SK-N-DZ (cell line): ENCODE measurements at places on chromosomes 1 and 21.

DNA sequence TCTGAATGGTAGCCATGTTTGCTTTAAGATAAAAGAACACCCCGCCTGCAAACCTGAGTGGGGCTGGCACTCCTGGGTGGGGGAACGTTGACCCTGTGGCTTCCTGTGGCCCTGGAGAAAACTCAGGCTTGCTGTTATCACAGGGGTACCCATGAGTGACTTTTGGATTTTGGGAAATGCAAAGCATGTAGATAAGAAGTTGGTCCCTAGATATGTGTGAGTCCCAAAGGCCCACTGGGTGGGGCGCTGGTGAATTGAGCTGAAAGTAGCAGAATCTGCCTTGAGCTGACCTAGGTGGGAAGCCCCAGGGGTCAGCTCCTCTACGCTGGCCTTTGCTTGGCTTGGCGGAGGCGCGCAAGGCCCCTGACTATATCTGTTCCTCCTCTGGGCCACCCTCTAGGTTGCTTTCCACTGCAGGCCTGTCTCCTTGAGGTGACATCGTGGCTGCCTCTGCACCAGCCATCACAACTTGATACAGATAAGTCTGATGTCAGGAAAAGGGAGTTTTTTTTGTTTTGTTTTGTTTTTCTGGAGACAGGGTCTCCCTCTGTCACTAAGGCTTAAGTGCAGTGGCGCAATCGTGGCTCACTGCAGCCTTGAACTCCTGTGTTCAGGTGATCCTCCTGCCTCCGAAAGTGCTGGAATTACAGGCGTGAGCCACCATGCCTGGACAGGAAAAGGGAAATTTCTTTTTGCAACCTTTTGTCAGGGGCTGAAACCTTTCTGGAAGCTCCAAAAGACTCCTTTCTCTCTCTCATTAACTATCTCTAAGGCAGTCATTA is 72.2 kb downstream of the AGPAT3 start:
- no peak for DNase-seq

- no peak for DNase-seq
These were observed 16.7 kb downstream of the SHISA4 start for GRCh38 chr1:201905234-201905890.

DNA sequence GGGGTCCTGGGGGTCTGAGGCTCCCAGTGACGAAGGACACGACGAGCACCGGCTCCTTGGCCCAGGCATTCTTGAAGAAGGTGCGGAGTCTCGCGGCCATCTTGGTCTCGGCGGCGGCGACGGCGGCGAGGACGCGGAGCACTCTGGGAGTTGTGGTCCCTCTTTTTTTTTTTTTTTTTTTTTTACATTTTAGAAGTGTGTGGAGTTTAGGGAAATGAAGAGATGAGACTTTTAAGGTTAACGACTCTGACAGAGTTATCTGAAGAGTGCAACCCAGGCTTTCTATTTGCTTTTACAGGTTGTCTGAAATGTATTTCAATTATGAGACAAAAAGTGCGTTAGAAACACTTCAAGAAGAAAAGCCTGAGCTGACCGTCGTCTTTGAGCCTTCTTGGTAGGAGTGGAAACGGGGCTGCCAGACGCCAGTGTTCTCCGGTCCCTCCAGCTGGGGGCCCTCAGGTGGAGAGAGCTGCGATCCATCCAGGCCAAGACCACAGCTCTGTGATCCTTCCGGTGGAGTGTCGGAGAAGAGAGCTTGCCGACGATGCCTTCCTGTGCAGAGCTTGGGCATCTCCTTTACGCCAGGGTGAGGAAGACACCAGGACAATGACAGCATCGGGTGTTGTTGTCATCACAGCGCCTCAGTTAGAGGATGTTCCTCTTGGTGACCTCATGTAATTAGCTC is 9.7 kb downstream of the OR2B11 start:
- peak; percentile 81 for DNase-seq

- DNase-seq, result no peak
These were observed 52.0 kb downstream of the SLX9 start for GRCh38 chr21:44991538-44992483.

DNA sequence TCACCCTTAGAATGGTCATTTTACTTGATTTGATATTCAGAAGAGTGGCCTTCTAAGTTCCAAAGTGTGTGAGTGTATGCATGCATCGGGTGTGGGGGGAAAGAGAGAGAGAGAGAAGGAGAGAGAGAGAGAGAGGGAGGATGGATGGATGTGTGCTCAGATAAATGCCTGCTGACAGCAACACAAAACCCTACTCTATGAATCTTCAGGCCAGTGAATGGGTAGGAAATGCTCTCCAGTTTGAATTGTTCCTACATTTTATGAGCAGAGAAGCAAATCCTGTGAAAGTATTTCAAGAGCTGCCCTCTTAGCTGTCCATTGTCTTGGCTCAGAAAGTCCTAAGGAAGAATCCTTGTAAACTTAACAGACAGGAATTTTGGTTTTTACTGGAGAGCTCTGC is 7.4 kb downstream of the JAM2 start:
- no peak for DNase-seq

GRCh38 chr21:25331286-25331685 is 276.0 kb downstream of the MRPL39 start:
- no peak for DNase-seq

GRCh38 chr1:245621589-245621988 is 466.8 kb downstream of the KIF26B start:
- no peak for DNase-seq

- no peak for DNase-seq
These were observed 21.3 kb downstream of the SYDE2 start for GRCh38 chr1:85179522-85179921.

GRCh38 chr1:184329962-184330868 is 56.6 kb upstream of the C1orf21 start:
- no peak for DNase-seq

DNA sequence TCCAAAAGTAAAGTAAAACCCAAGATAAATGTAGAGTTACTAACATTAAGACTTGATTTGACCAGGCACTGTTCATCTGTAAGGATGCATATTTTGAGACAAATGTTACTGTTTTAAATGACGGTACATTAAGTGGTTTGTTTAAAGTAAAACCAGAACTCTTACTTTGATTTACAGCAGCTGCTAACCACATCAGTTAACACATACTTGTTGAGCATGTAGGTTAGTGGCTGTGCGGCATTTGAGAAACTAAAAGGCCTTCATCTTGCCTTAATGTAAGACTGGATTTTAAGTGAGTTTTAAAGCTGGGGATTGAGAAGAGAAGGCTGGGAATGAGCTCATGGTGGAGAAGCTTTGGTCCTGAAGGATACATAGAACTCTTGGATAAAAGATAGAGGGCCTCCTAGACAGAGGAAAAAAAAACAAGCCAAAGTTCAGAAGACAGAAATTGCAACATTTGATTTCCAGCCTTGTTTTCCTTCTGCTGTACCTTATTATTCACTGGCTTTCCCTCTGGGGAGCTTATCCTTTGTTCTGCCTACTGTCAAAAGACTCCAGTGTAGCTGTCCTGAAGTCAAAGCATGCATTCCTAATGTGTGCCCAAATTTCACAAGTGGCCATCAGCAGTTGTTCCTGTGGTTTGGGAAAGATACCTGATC is 66.6 kb downstream of the MTR start:
- DNase-seq, result no peak

DNA sequence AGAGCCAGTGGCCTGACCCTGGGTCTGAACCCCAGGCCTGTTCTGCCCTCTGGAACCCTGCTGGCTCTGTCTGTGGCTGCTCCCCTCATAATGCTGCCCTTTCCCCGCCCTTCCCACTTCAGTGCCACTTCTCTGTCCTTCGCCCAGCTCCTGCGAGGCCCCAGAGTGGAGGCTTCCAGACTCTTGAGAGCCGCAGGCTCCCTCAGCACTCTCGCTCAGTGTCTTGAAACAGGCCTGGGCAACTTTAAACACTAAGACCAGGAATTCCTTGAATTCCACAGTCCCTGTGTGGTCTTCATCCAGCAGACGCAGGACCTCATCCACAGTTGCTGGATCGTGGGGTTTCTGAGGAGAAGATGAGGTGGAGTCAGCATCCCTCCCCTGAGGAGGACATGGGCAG is 3.5 kb downstream of the CRNN start:
- DNase-seq, result no peak

DNA sequence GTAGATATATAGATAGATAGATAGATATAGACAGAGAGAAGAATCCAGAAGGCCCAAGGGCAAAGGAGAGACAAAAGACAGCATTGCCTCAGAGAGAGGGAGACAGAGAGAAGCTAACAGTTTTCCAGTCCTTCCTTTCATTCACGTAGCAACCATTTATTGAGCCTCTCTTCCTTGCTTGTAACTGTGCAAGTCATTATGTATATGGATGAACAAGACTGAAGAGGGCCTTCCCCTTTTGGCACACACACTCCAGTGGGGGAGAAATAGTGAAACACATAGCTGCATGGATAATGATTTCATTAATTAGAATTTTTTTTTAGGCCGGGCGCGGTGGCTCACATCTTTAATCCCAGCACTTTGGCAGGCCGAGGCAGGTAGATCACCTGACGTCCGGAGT is 74.8 kb upstream of the PUM1 start:
- DNase-seq, result no peak

GRCh38 chr1:23704834-23705495 is 13.4 kb downstream of the RPL11 start:
- no peak for DNase-seq

GRCh38 chr1:205810448-205811157 is 2.4 kb downstream of the SLC41A1 start:
- DNase-seq, result peak; percentile 12

DNA sequence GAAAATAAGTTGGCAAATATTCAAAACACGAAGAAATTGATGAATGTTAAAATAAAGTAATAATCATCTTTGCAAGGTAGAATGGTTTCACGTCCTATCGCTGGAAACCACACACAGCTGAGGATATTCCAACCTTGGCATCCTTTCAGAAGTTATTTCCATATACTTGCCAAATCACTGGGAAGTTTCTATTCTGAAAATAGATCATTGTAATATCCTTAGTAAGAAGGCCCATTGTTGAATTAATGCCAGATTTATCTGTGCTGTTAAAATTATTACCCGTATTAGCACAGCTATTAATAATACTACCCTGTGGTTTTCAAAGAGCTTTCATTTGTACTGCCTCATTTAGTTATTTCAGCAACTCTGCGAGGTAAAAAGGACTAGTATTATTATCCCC is 81.1 kb downstream of the OLFM3 start:
- no peak for DNase-seq

DNA sequence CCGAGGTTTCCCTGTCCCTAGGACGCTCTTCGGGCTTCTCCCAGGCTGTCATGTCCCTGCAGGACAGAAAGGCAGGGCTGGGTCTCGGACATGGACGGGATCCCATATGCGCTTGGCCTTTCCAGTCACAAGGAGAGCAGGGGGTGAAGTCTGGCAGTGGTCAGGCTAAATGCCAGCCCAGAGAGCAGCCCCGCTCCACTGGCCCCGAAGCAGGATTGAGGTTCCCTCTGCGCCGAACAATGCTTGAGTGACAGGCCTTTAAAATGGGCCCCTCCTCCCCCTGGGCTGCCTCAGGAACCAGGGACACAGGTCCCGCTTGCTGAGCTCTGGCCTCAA is 12.7 kb downstream of the DRAXIN start:
- no peak for DNase-seq

DNA sequence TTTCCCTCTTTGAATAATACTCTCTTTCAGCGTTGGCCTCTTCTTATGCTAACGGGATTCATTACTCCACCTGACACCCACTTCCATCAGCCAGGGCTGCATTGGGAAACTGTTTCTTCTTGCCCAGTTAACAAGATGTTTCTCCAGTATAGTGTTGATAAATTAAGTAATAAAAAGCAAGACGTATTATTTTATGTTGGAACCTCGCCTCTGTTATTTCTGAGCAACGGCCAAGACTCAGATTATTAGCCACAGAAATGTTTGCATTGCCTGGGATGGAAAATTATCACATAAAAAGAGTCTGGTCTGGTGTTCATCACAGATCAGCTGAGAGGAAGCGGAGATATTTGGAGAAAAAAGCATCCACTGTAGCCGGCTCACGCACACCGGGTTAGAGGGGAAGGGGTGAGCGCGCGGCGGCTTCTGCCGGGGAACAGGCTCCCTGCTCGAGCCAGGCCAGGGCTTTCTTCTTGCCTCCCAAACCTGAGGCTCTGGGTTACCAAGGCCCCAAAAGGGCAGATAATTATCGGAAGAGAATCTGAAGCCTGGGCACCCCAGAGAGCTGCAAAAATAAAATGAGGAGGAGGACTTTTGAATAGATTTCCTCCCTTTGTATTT is 189.5 kb downstream of the PRDM16 start:
- no peak for DNase-seq

- DNase-seq, result no peak
These were observed 100.4 kb upstream of the USP24 start for GRCh38 chr1:55315552-55315951.

DNA sequence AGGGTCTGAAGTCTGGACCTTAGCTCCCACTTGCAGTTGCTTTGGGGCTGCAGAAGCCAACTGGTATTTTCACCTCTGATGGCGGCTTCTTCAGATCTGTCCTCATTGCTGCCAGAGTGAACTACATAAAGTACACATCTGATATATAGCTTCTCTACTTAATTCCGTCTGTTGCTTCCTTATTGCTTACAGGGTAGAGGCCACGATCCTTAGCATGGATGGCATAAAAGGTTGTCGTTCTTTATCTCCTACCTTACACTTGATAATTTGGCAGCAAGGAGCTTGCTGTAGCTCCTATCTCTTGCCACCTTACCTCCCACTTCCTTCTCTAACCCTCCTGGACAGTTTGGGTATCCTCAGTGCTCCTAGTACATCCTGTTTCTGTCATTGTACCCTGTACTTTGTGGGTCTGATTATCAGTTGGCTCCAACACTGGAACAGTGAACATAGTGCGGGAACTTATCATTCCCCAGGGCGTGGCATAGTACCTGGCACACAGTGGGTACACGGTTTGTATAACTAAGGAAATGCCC is 30.9 kb upstream of the NBL1 start:
- DNase-seq, result no peak

DNA sequence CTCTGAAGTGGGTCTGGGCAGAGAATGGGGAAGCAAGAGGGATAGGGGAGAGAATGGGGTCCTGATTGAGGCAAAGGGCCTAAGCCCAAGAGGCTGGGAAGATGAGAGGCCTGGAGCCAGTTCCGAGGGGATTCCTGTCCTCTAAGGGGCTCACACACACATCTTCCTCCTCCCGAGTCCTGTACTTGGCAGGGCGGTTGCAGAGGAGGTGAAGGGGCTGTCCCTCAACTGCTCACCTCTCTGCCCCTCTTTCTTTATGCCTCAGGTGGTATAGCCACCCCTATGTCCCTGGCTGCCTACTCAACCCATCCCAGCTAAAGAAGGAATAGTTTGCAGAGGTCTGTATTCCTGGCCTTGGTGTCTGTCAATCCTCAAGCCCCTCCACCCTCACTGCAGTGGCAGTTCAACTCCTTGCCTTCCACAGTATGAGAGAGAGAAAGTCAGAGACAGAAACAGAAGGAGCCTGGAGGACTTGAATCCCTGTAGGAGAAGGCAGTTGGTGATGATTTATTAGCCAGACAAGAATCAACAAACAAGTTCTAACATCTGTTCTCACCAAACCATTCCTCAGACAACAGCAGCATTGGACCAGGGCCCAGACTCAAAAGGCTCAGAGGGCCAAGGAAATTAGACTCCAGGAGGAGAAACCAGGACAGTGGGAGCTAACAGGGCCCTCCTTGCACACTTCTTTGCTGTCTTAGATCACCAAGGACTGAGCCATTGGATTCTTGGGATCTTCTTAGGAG is 10.7 kb downstream of the SH2D2A start:
- DNase-seq, result no peak
